ENCODE measurements at places on chromosomes 5 and 9. TPM values are rescaled to one million over a fixed set of nuclear protein-coding genes. Genes with fewer than 3 reads are reported as not detected.

The GADD45G gene
- 30.3 TPM for total RNA-seq

The FOXD1 gene
- not detected for total RNA-seq

The XPA gene
- 15.8 TPM for total RNA-seq

The TPPP gene
- 2.6 TPM for total RNA-seq

The KCNN2 gene
- total RNA-seq: 9.6 TPM

The DMRTA1 gene
- 4.4 TPM for total RNA-seq

The DRD1 gene
- total RNA-seq: not detected

The NSUN2 gene
- total RNA-seq: 45.8 TPM

The UQCRQ gene
- total RNA-seq: 55.3 TPM

The BTNL8 gene
- 1.0 TPM for total RNA-seq

The ABO gene
- total RNA-seq: 9.2 TPM

The NUTM2F gene
- total RNA-seq: not detected

The NCS1 gene
- 4.3 TPM for total RNA-seq

The KCNIP1 gene
- 0.52 TPM for total RNA-seq

The WNT8A gene
- total RNA-seq: not detected

The KIF4B gene
- total RNA-seq: not detected

The PCDHGC5 gene
- total RNA-seq: 3.1 TPM

The PCDHB5 gene
- 10.6 TPM for total RNA-seq

The SH3RF2 gene
- 25.7 TPM for total RNA-seq

The CDK7 gene
- total RNA-seq: 4.0 TPM

The HRH2 gene
- not detected for total RNA-seq

The SNX30 gene
- 4.6 TPM for total RNA-seq

The LCN12 gene
- total RNA-seq: 4.9 TPM

The OLFML2A gene
- total RNA-seq: 5.3 TPM

The ENTREP1 gene
- 10.9 TPM for total RNA-seq

The FYB1 gene
- total RNA-seq: 2.9 TPM

The PPP3R2 gene
- not detected for total RNA-seq

The ROPN1L gene
- 4.3 TPM for total RNA-seq

The LHX3 gene
- total RNA-seq: not detected

The ADGRD2 gene
- total RNA-seq: not detected

The GPX3 gene
- 686 TPM for total RNA-seq

The NANS gene
- 31.4 TPM for total RNA-seq

The FAXDC2 gene
- 8.0 TPM for total RNA-seq

The HNRNPK gene
- 223 TPM for total RNA-seq

The ARHGEF39 gene
- total RNA-seq: not detected

The WDR38 gene
- total RNA-seq: 0.78 TPM

The FCN1 gene
- not detected for total RNA-seq

The C5orf52 gene
- total RNA-seq: not detected

The SLF1 gene
- 2.3 TPM for total RNA-seq

The C8G gene
- not detected for total RNA-seq

The ESM1 gene
- total RNA-seq: not detected

The SPATA31E1 gene
- total RNA-seq: not detected

The TXNDC8 gene
- not detected for total RNA-seq

The C9 gene
- not detected for total RNA-seq

The CCDC192 gene
- not detected for total RNA-seq

The GAS1 gene
- total RNA-seq: 37.6 TPM

The STPG3 gene
- total RNA-seq: not detected

The ITGA2 gene
- total RNA-seq: 4.0 TPM

All from body of pancreas (tissue), 4 donors.